ENCODE measurements at places on chromosomes 11 and 22. TPM values are rescaled to one million over a fixed set of nuclear protein-coding genes. Genes with fewer than 3 reads are reported as not detected.

- no peak for DNase-seq
- no peak overlapping the region for H3K27ac ChIP-seq
- H3K36me3 ChIP-seq, result no peaks in the 10 kb centered on the region
- no peaks in the 10 kb centered on the region for H3K4me1 ChIP-seq
- H3K4me3 ChIP-seq, result no peak overlapping the region
- H3K27me3 ChIP-seq, result no peaks in the 10 kb centered on the region
Observed at GRCh38 chr22:47280301-47280700, 517.9 kb downstream of the TBC1D22A start.

GRCh38 chr22:42313804-42314581 lies 43.5 kb upstream of the TCF20 start:
- no peak overlapping the region for H3K4me3 ChIP-seq
- DNase-seq, result peak; percentile 90
- H3K27ac ChIP-seq, result peak overlapping the region; percentile 67
- no peaks in the 10 kb centered on the region for H3K27me3 ChIP-seq

GRCh38 chr11:61442616-61443015 lies 12.7 kb downstream of the SDHAF2 start:
- H3K36me3 ChIP-seq, result no peaks in the 10 kb centered on the region
- H3K27ac ChIP-seq, result no peak overlapping the region
- H3K27me3 ChIP-seq, result no peaks in the 10 kb centered on the region
- no peak for DNase-seq
- H3K4me1 ChIP-seq, result peaks cover 4% of the 10 kb centered on the region

- H3K27me3 ChIP-seq, result no peaks in the 10 kb centered on the region
- peaks cover 10% of the 10 kb centered on the region for H3K4me1 ChIP-seq
- H3K27ac ChIP-seq, result no peak overlapping the region
- H3K4me3 ChIP-seq, result no peak overlapping the region
- no peak for DNase-seq
Observed at GRCh38 chr11:117945047-117945810, 16.0 kb upstream of the TMPRSS13 start.

- DNase-seq, result no peak
- H3K27me3 ChIP-seq, result no peaks in the 10 kb centered on the region
- peaks cover 11% of the 10 kb centered on the region for H3K4me1 ChIP-seq
- H3K4me3 ChIP-seq, result no peak overlapping the region
- H3K27ac ChIP-seq, result no peak overlapping the region
Observed at GRCh38 chr22:25702571-25703167, 39.3 kb upstream of the MYO18B start.

- H3K4me1 ChIP-seq, result no peaks in the 10 kb centered on the region
- H3K27me3 ChIP-seq, result no peaks in the 10 kb centered on the region
- peak; percentile 39 for DNase-seq
- peak overlapping the region; percentile 32 for H3K27ac ChIP-seq
Observed at GRCh38 chr11:3095712-3096361, 38.6 kb upstream of the CARS1 start.

- H3K27ac ChIP-seq, result no peak overlapping the region
- DNase-seq, result no peak
- H3K36me3 ChIP-seq, result no peaks in the 10 kb centered on the region
Observed at GRCh38 chr11:61406067-61406466, 13.7 kb downstream of the TMEM216 start.

- H3K36me3 ChIP-seq, result no peaks in the 10 kb centered on the region
- no peaks in the 10 kb centered on the region for H3K27me3 ChIP-seq
- no peaks in the 10 kb centered on the region for H3K4me1 ChIP-seq
- DNase-seq, result peak; percentile 15
- H3K4me3 ChIP-seq, result no peak overlapping the region
- H3K27ac ChIP-seq, result no peak overlapping the region
Observed at GRCh38 chr11:42521994-42522393, 789.8 kb upstream of the API5 start.

DNA sequence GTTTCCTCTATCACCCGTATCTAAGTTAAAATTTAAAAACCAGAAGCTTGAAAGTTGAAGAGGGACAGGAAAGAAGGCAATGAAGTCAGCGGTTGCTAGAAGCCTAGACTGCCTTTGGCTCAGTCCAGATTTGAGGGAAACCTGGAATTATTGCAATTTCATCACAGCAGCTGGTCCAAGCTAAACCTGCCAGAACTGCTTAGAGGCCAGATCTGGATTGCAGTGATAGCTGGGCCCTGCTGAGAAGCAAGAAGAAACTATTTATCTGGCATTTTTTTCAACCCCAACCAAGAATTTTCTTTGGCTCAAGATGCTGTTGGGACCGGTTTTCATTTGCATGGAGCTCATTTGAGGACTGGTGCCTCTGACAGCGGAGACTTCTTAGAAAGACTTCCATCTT lies 121.5 kb upstream of the TEAD1 start:
- H3K36me3 ChIP-seq, result no peaks in the 10 kb centered on the region
- H3K4me1 ChIP-seq, result peaks cover 6% of the 10 kb centered on the region
- DNase-seq, result peak; percentile 39
- no peak overlapping the region for H3K4me3 ChIP-seq
- peak overlapping the region; percentile 20 for H3K27ac ChIP-seq

DNA sequence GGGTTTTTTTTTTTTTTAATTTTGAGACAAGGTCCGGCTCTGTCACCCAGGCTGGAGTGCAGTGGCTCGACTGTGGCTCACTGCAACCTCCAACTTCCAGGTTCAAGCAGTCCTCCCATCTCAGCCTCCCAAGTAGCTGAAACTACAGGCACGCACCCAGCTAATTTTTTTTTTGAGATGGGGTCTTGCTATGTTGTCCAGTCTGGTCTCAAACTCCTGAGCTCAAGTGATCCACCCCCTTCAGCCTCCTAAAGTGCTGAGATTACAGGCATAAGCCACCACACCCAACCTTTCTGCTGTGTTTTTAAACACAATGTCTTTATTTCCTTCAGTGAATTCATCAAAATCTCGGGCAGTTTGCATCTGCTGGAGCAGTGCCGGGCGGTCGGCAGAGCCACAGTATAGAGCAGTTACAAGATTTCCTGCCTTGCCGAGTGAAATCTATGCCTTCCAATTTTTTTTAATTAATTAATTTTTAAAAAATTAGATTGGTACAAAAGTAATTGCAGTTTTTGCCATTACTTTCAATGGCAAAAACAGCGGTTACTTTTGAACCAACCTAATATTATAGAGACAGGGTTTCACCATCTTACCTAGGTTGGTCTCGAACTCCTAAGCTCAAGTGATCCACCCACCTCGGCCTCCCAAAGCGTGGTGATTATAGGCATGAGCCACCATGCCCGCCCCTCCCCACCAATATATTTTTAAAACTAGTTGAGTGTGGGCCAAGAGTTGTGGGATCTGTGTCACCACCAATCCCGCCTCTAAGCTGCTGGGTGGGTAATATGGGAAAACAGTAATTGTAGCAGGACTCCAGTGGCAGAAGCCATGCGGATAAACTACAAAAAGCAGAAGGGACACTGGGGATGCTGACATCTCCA lies 2.7 kb upstream of the ACY3 start:
- H3K27me3 ChIP-seq, result no peaks in the 10 kb centered on the region
- H3K4me3 ChIP-seq, result no peak overlapping the region
- H3K27ac ChIP-seq, result no peak overlapping the region
- H3K4me1 ChIP-seq, result no peaks in the 10 kb centered on the region
- no peak for DNase-seq

DNA sequence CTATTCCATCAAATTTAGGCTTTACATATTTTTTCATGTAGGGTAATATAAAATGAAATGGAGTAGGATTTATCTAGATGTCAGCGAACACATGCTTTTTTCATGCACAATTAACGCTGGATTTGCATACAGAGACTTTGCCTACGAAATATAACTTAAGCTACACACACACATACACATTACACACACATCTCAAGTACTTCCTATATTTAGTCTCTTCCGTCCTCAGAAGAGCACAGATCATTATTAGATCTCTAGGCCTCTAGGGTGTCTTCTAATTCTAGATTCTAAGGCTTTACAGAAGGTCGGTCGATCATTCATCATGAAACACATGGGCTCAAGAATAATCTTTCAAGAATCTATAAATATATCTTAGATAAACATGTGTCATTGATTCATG lies 3.8 kb upstream of the MS4A13 start:
- no peaks in the 10 kb centered on the region for H3K36me3 ChIP-seq
- no peak overlapping the region for H3K4me3 ChIP-seq
- no peaks in the 10 kb centered on the region for H3K27me3 ChIP-seq
- no peak for DNase-seq

DNA sequence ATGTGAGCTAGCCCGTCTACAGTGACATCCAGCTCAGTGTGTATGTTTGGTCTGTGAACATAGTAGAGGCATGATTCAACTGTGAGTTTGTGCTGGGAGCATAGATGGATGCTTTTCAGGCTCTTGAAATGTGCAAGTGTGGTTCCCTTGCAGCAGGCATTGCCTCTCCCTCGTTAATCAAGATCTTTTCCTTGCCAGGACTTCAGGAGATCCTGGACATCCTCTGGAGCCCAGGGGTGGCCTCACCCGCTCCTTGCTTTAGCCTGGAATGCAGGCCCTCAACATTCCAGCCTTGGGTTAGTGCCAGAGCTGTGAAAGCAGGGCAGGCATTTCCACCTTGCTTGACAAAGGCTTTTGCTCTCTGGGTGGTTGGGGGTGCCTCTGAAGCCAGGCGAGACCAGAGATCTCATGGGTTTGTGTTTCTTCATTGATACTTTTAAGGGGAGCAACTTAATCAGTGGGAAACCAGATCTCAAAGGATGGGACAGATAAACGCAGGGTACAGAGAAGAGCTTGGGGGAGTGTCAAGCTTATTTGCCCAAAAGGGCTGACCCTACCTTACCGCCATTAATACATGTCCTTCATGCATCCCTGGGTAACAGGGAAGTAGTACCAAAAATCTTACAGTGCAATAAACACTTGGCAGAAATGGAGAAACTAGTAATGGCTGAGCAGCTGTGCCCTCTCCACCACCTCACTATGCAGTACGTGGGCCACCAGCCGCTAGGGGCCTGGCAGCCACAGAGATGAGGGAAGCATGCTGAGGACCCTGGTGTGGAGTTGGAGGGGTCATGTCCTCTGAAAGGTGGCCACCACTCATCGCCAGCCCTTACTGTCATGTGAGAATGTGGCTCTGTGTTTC lies 72.1 kb downstream of the PTPRJ start:
- peak overlapping the region; percentile 73 for H3K27ac ChIP-seq
- no peaks in the 10 kb centered on the region for H3K27me3 ChIP-seq
- peak; percentile 61 for DNase-seq
- H3K4me1 ChIP-seq, result peaks cover 34% of the 10 kb centered on the region

DNA sequence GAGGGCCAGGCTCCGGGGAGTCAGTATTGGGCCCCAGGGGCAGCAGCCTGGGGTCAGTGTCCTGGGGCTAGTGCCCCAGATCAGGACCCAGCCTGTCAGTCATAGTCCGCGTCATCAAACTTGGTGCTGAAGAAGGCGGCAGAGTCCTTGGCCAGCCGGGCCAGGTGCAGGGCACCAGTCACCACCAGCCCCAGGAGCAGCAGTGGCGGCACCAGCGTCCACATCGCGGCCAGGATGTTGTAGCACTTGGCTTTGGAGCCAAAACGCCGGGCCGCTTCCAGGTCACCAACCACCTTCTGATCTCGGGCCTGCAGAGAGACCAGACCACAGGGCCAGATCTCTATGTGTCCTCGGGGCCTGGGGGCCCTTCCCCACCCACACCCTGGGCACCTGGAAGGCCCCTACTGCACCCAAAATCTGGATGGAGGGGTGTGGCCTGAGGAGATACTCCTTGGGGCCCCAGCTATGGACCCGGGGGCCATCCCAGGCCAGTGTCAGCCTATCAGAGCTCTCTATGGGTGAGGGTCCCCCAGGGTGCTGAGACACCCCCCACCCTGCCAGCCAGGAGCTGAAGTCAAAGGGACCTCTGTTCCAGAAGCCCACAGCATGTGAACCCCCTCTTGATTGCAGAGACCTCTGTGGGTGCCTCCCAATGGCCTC lies 790 bp downstream of the IFITM5 start:
- H3K27ac ChIP-seq, result no peak overlapping the region
- peaks cover 3% of the 10 kb centered on the region for H3K4me1 ChIP-seq
- no peaks in the 10 kb centered on the region for H3K27me3 ChIP-seq

DNA sequence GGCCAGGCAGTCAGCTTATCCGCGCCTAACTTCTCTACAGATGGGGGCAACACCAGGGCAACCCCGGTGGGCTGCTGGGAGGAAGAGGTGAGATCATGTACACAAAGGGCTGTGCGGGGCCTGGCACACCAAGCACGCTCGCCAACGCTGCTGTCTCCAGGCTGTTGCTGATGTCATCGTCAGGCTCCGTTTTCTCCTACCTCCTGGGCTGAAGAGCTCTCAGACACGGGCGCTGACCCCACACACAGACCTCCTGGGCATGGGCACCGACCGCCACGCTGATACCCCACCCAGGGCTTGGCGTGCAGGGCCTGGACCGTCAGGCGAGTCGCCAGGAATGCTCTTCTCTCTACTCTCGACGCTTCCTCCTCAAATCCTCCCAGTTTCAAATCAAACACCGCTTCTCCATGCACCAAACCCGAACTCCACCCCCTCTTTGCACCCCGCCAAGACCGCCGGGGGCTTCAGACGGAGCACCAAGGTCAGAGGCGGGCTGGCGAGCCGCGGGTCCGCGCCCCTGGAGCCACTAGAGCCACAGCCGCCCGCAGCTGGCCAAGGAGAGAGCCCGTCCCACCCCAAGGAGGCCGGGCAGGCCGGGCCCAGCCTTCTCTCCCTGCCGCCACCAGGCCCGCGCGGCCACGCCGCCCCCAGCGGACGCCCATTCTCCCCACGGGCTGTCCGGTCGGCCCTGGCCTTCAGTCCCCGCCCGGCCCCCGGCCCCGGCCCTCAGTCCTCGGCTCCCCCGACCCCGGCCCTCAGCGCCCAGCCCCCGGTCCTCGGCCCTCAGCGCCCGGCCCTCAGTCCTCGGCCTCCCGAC lies 772 bp downstream of the SBF1 start:
- H3K4me1 ChIP-seq, result peaks cover 42% of the 10 kb centered on the region
- H3K27ac ChIP-seq, result peak overlapping the region; percentile 85
- H3K4me3 ChIP-seq, result peak overlapping the region; percentile 44
- peaks cover 1% of the 10 kb centered on the region for H3K27me3 ChIP-seq
- no peaks in the 10 kb centered on the region for H3K36me3 ChIP-seq

DNA sequence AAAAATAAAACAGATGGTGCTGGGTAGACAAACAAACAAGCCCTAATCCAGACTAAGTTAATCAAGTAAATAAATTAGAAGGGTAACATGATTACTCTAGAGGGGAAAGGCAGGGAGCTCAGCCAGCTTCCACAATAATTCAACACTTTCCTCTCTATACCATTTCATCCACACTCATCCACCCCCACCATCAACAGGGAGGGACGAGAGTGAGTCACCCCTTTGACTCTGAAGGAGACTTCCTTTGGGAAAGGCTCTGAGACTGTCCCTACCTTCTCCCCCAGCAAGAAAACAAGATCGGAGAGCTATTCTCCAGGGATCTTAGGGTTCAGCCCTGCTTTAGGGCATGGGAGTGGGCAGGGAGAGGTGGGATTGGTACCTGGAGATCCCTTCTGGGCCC lies 33.1 kb downstream of the TRIM66 start:
- H3K36me3 ChIP-seq, result no peaks in the 10 kb centered on the region
- no peak for DNase-seq
- H3K27ac ChIP-seq, result no peak overlapping the region
- no peaks in the 10 kb centered on the region for H3K27me3 ChIP-seq
- peaks cover 3% of the 10 kb centered on the region for H3K4me1 ChIP-seq
- no peak overlapping the region for H3K4me3 ChIP-seq

The CCDC89 gene
- 0.83 TPM for total RNA-seq

The RFPL3 gene
- total RNA-seq, result not detected

Data from hepatocyte (in vitro differentiated cells).